ENCODE measurements at places on chromosomes 1 and 21.
A peak's percentile ranks its signal among the peaks of the same experiment; 100 is the strongest.

- no peak for DNase-seq
Observed at GRCh38 chr1:162681122-162681436, 48.8 kb downstream of the DDR2 start.

DNA sequence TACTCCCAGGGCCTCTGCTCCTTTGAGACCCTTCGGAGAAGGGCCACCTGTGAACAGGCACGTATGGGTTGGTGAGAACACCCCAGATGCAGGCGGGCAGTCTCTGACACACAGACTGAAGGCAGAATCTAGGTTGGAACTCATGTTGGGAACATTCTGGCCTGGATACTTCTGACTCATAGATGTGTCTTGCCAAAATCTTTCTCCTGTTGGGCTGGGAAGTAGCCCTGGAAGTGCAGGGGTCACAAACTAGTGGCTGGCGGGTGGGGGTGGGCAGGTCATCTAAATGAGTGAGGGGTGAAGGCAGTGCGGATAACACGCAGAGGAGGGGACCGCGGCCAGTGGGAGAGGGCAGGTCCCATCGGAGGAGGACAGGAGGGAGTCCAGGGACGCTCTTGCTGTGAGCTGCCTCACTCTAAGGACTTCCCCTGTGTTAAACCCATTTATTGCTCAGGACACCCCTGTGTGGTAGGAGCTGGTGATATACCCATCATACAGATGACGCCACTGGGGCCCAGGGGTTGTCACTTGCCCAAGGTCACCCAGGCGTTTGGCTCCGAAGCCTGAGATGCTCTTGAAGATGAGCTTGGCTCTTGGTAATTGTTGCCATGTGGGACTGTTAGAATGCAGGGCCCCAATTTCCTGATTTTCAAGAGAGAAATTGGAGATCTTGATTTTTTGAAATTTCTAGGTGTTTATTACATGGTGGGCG is 181.0 kb downstream of the PTPRU start:
- DNase-seq = no peak

GRCh38 chr1:157098519-157098918 is 1.1 kb downstream of the ETV3L start:
- DNase-seq = no peak

- DNase-seq = no peak
Observed at GRCh38 chr1:224594360-224594759, 21.8 kb upstream of the CNIH3 start.

DNA sequence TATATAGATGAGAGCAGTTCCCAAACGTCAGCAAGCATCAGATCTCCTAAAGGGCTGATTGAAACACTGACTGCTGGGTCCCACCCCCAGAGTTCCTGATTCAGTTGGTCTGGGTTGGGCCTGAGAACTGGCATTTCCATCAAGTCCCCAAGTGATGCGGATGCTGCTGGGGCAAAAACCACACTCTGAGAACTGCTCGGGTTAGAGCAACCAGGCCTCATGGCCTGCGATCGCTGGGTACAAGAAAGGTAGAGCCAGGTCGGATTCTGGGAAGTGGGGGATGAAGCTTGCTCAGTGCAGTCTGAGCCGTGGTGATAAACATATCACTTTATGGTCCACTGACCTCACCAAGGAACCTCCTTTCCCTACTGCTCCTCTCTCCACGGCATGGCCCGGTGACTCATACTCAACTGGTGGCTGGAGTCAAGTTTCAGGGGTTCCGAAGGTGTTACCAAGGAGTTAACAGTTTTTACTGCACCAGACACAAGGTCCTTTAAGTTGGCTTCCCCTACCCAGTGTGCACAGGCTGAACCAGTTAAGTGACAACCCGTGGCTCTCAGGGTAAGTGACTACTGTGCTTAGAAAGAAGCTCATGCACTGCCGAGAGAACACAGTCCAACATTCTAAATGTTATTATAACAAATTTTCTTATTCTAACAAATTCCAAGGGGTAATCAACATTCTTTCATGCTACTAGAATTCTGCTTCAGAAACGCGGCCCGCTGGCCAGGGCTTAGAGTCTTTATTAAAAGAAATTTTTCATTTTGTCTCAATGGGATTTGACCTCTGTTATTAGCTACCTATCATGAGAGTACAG is 153.5 kb downstream of the TGFBR3 start:
- no peak for DNase-seq

GRCh38 chr1:178537382-178538090 is 24.6 kb downstream of the TEX35 start:
- DNase-seq = no peak

- DNase-seq = no peak
Observed at GRCh38 chr1:162003061-162003829, 20.4 kb downstream of the OLFML2B start.

DNA sequence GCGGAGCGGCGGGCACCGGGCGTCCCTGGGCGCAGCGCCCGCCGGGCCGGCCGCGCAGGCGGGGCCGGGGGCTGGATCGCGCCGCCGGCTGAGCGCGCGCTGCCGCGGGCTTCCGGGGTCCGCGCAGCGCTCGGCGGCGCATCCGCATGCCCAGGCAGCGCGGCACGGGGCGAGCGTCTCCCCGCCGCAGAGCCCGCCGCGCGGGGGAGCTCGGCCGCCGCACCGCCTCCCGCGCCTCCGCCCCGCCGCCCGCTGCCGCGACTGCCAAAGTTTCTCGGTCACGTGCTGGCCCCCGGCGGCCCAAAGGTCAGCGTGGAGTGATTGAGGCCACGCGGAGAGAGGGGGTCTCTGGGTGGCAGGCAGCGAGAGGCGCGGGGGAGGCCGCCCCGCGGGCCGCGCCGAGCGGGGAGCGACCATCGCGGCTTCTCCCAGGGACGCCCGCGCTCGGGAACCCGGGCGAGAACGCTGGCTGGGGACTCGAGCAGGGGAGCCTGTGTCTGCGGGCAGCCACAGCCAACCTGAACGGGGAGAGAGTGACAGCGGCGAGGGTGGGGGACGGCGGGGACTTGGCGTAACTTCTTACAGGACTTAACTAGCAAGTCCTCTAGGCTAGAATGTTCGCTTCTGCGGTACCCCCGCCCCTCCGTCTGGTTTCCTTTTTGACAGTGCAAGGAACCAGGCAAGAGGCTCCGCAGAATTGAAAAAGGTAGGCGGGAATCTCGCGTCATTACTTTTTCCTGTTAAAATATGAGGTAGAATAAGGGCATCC is at the start of gene ILDR2:
TSS of gene ILDR2 (minus strand) at position 180 of the 769 bp plus-strand sequence. CDS start 272 bp downstream, outside the sequence.
- peak; percentile 66 for DNase-seq

DNA sequence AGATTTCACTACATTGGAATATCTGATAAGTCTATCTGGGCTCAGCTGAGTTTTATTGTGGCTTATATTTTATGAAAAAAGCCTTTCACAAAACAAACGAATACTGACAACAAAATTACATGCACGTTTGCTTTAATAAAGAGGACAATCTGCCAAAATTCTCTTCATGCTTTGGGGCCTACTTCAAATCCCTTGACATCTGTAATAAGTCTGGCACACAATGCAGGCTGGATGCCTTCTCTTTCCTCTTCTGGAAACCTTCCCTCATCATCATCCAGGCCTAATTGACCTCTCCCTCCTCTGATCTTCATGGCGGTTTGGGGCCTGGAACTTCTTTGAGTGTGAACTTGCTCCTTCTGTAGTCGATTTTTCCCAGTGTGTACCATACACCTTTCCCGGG is 70.3 kb downstream of the MAP10 start:
- DNase-seq = no peak

- DNase-seq = no peak
Observed at GRCh38 chr1:159979257-159979656, 25.2 kb upstream of the SLAMF9 start.

- no peak for DNase-seq
Observed at GRCh38 chr1:40736085-40736531, 44.6 kb downstream of the NFYC start.

DNA sequence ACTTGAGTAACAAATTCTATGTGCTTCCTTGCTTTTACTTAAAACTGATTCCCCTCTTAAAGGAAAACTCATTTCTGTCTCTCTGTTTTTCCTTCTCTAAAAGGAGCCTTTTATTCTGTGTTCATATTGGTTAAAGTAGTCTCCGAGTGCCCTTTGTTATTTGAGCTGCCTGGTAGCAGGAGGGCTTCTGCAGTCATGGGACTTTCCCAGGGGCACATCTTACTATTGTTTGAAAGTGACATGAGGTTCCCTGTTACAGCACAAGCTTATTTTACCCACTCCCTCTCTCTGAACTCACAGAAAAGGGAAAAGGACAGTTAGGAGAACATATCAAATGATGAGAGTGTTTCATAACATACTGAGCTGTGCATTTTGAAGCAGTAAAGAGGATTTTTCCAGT is 58.1 kb upstream of the ANGPTL1 start:
- no peak for DNase-seq

- no peak for DNase-seq
Observed at GRCh38 chr1:113536182-113536780, 146.0 kb downstream of the MAGI3 start.

DNA sequence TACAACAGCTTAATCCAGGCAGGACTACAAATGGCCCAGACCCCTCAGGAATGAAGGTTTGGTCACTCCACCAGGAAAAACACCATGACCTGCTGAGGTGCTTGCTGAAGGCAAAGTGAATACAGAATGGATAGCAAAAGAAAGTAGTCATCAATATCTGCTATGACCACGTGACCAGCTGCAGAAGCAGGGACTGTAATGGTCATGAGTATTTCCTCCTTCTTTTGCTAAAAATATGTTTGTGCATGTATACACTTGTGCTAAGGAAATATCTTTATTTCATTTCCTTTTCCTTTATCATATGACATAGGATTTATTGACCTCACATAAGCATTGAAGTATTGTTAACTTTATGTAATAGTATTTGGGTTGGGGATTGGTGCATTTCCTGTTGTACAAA is 26.4 kb upstream of the GOLT1A start:
- no peak for DNase-seq

GRCh38 chr1:212129781-212130180 is 94.2 kb downstream of the DTL start:
- DNase-seq = no peak

DNA sequence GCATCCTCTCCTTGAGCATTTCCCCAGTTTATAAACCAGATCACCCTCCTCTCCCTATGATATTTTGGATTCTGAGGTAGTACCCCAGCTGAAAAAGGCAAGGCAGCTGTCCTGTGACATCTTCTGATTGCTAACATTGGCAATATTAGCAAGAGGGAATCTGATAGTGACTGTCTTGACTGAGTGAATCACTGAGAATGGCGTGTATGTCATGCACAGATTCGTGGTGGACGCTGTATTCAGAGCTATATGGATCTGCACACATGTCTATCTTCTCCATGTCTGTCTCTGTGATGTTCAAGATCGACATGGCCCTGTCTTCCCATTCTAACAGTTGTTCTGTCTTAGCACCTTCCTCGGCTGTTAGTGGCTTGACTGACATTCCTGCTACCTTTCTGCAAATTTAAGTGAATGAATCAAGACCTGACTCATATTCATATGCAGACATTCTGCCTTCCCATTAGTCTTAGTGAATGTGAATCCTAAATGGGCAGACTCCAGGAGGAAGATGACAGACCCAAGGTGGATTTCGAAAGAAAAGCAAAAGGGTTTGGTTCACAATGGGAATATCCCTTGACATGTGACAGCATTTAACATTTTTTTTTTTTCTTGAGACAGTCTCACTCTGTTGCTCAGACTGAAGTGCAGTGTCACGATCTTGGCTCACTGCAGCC is 97.7 kb downstream of the PGBD5 start:
- no peak for DNase-seq

DNA sequence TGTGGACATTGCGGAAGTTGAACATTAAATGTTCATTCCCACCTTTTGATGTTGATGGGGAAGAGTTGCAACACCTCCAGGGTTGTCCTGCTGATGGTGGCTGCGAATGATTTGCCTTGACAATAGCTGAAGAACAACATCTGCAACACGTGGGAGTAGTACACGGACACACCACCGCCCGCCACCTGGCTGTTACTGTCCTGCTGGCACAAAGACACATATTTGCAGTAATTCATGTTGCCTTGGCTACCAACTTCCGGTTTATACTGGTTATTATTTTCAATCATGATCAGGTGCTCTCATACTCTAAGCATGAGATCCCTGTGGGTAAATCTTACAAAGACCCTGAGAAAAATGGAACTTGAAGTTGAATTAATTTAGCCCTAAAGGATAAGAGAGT is 55.2 kb downstream of the UBR4 start:
- DNase-seq = no peak

DNA sequence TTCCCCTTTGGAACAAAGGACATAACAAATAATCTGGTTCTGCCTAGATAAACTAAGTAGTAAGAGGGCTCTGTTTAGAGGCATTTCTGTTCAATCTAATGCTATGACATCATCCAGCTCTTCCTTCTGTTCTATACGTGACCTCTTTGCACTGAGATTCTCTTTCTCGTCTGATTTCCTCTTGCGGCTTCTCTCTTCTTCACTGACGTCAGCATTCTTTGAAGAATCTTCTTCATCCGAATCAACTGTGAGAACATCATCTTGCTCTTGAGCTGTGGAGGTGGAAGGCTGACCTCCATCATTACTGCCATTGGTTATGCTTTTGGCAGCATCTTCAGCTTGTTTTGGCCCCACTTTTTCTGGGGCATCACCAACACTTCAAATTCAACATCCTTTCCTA is 130.4 kb downstream of the HS2ST1 start:
- no peak for DNase-seq

DNA sequence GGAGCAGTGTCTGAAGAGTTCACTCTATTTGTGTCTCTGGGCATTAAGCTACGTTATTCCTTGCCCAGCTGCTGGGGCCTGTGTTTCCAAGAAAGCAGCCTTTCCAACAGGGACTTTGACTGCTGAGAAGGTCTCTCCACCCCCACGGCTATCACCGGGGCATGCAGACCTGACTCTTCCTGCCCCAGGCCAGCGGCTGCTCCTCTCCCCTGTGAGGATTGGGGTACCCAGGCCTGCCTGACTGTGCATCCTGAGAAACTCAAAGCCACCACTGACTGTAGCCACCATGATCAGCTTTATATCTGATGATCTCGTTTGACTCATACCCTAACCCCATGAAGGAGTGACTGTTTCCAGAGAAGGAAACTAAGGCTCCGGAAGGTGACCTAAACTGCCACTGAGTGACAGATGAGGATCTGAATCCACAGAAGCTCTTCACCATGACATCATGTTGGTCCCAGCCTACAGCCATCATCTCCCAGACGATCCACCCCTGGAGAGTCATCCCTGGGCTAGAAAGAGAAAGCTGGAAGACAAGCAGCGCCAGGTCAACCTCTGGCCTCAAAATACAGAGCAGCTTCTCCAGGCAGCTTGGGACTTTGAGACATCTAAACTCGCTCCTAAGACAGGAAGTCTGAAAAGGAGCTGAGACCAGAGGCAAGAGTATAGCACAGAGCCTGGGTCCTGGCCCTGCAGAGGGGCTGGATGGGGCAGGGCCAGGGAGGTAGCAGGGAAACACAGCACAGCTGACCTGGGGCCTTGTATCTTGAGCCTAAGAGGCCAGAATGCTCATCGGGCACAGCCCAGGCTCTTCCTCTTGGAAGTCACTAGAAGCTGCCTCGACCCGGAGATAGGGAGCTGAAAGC is 244.0 kb upstream of the VAMP3 start:
- no peak for DNase-seq

DNA sequence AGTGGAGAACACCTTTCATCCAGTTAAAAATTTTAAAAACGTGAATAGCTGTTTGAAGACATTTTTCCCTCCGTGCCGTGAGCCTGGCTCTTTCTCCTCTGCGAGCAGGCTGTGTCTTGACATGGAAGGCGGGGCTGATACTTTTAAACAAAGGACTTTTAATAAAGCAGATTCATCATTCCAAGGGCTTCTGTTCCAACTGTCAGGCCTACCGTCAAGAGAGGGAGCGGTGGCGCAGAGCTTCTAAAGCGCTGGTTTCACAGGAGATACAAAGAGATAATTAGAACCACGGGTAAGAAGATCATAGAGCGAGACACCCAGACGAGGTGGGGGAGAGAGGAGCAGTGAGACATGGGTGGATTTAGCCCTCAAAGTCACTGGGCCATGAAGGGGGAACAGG is 247.4 kb upstream of the C1orf174 start:
- no peak for DNase-seq

GRCh38 chr1:195530961-195531360 is 1077.3 kb downstream of the KCNT2 start:
- no peak for DNase-seq

Measured in stimulated activated CD4-positive, alpha-beta T cell treated with anti-CD3 and anti-CD28 coated beads, Interleukin-4, amount 100 ng/mL, for 1 hour (primary cell).